ENCODE measurements at places on chromosomes 7 and 10.

DNA sequence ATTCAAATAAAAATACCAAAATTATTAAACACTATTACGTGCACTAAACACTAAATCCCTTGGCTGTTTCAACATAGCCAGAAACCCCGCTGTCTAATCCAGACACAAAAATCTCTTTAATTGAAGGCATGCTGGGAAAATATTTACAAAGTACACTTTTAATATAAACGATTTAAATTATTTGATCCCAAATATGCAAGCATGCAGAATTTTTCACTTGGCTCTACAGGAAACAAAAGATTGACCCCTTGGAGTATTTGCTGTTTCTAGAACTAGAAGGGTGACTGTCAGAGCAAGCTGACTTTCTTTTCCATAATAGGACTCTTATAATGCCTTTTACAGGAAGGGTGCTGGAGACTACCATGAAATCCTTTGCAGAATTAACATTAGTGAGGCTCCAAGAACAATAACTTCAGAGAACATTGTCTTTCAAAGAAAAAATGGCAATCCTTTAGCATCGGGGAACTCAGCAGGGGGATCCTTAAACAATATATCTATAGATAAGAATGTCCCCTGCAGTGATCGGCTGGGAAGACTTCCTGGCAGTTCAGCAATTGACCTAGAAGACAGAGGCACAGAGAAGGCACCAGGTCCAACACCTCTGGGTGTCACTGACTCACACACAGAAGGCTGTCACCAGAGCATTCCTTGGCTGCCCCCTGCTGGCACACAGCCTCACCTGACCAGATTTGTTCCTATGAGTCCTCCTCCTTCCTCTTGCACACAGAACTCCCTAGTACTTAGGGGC, 55.8 kb upstream of the MRLN start:
- peak; percentile 86 for DNase-seq

GRCh38 chr10:17443707-17444387, 10.5 kb downstream of the ST8SIA6 start:
- no peak for DNase-seq

GRCh38 chr7:151825721-151826120, 51.2 kb downstream of the PRKAG2 start:
- peak; percentile 26 for DNase-seq

- no peak for DNase-seq
Measured at GRCh38 chr7:108270385-108271015, 140.3 kb upstream of the LAMB4 start.

DNA sequence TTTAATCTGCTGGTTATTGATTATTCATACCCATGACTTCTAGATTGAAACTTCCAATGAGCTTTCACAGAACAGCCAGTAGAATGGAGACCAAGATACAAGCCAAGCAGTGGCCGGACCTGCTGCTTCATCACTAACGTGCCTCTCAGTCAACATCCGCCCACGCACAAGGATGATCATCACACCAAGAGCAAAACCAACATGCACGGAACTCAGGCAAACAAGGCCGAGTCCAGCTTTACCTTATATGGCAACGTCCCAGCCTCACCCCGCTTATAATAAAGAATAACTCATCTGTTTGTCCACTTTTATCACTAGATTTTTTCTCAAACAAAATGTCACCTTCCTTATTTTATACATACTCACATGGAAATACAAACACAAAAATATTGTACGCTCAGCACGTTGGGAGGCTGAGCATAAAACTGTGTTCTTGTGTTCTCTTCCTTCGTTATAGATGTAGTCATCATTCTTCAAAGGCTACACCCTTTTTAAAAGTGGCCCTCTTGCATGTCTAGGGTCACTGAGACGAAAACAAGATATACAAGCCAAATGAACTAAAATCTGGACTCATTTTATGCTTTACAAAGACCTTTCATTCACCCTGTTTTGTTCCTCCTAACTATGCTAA, 122.7 kb downstream of the SFMBT2 start:
- no peak for DNase-seq

DNA sequence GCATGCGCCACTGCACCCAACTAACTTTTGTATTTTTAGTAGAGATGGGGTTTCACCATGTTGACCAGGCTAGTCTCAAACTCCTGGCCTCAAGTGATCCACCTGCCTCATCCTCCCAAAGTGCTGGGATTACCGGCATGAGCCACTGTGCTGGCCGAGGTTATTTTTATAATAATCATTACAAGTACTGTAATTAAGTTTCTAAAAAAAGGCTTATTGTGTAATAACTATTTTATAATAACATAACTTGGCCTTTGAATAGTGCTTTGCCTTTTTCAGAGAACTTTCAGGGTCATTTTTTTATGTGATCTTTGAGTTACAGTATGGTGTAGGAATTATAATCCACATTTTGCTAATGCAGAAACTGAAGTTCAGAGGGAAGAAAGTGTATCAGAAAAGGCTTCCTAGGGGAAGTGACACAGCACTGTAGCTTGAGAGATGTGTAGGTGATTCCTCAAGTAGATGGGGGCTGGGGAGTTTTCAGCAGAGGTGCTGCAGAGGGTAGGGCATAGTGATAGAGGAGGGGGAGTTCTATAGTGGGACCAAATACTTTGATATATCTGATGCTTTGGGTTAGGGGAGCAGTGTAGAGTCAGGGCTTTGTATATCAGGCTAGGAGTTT, 9.2 kb upstream of the SYPL1 start:
- no peak for DNase-seq

DNA sequence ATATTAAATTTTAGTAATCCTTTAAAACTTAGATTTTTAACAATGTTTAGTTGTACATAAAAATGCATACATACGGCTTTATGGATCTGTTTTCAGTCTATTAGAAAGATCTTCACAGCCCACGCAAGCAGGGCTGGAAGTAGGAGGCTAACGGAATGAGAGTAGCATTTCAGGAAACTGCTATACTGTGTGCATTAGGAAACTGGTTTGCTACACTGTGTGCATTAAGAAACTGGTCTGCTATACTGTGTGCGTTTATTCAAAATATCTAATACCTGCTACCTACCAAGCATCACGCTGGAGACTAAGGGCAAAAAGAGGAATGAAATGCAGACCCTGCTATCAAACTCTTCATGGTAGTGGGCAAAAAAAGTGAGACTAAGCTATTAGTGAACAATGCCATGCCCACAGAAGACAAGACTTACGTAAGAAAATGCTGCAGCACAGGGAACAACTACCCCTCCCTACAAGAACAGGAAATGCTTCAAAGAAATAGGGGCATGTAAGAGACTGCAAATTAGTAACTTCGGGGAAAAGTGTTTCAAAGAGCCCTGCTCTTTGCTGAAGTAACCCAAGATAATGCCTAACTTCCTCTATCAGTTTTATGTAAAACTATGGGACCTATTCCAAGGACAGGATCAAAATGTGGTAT, 11.3 kb downstream of the RAB11FIP2 start:
- peak; percentile 86 for DNase-seq

DNA sequence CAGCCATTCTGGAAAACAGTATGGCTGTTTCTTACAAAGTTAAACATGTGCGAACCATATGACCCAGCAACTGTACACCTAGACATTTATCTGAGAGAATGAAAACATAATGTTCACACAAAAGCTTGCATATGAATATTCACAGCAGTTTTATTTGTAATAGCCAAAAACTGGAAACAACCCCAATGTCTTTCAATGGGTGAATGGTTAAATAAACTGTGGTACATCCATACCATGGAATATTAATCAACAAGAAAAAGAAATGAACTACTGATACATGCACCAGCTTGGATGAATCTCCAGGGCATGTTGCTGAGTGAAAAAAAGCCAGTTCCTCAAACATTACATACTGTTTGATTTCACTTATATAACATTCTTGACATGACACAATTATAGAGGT, 37.3 kb downstream of the LEP start:
- DNase-seq, result no peak

- no peak for DNase-seq
Measured at GRCh38 chr10:127925471-127926207, 18.7 kb downstream of the PTPRE start.

- DNase-seq, result no peak
Measured at GRCh38 chr10:50469288-50469687, 154.5 kb downstream of the SGMS1 start.

DNA sequence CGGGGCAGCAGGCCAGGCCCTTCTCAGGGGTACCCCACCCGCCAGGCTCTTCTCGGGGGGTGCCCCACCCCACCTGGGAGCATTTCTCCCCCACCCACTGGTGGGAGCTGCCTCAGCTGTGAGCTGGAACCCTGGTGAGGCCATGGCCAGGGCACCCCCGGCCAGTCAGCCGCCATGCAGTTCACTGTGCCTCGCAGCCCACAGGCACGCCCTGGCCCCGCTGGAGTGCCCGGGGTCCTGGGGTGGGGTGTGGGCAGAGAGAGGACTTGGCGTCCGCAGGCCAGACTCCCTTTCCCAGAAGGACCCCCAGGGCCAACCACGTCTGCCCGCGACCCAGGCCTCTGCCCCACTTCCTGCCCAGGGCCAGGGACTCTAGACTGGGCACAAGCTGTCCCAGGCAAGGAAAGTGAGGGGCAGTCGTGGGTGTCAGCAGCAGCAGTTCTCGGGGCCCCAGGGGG, 13.1 kb downstream of the DPYSL4 start:
- no peak for DNase-seq

GRCh38 chr7:94971051-94971867, 63.9 kb downstream of the PPP1R9A start:
- no peak for DNase-seq

DNA sequence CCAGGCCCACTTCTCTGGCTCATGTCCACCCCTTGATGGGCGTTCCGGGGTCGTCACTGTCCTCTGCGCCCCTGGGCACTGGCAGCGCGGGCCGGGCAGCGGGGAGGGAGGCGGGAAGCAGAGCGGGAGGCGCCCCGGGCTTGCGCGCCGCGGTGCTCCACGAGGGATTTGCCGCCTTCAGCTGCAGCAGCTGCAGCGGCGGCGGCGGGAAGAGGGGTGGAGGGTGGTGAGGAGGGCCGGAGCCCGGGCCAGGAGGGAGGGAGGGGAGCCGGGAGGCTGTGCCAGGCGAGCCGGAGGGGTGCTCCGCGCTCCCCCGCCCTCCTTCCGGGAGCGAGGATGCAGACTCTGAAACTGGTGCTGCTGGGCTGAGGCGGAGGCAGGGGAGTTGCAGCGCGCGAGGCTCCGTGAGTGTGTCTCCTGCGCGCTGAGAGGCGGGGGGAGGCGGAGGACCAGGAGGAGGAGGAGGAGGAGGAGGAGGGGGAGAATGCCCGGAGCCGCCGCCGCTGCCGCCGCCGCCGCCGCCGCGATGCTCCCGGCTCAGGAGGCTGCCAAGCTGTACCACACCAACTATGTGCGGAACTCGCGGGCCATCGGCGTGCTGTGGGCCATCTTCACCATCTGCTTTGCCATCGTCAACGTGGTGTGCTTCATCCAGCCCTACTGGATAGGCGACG, at the start of gene LHFPL3:
Gene LHFPL3 (plus strand): TSS at position 308 of the 674 bp plus-strand sequence.
- no peak for DNase-seq

DNA sequence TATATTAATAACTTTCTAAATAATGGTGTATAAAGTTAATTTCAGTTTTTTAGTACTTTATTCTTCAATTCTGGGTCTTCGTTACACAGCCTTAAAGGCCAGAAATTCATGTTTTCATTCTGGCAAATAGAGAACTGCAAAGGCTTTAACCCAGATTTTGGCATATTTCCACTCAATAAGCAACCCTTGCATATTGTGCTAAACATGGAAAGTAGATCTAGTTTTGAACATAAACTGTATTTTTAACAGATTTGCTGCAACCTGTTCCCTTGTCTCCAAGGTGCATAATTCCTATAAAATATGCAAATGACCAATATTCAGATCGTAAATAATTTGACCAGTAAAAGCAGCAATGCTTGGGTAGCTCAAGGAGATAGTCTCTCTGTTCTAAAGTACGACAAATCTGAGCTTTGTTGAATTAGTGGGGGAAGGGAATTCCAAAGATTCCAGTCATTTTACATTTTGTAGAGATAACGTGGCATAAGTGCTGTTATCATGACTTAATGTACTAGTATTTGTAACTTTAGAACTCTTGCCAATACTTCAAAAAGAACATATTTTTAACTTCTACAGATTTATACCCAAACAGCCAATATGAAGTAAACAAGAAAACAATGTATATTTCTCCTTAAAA, 46.4 kb upstream of the RSBN1L start:
- DNase-seq, result no peak

DNA sequence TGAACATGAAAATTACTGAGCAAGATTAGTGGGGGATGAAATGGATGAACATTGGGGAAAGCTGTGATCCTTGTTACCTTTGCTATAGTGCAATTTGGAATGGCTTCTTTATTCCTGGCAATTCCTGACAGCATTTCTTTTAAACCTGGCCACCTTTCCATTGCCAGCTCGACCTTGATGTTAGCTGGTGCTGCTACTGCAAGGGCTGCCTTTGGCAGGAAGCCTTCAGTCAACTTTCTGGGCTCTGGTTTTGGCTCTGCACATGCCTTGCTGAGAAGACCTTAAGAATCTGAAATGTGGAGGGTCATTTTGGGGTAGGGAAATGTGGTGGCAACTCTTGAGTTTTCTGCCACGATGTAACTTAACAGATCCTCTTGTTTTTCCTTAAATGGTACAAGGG, 64.7 kb downstream of the KAT6B start:
- no peak for DNase-seq

DNA sequence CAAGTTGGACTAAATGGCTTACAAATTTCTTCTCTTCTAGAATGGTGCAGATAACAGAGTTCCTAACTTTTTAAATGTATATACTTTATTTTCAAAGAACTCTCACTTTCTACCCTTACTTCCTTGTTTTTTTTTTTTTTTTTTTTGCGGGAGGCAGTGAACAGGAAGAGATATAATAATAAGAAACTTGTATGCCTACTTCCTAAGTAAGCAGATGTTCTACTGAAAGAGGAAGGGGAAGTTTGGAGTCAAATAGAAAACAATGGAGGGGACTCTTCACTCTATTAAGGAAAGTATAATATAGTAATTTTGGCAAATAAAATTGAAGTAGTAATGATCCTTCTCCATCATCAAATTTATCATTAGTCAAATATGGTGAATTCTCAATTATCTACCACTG, 754.0 kb downstream of the KCNMA1 start:
- peak; percentile 15 for DNase-seq

DNA sequence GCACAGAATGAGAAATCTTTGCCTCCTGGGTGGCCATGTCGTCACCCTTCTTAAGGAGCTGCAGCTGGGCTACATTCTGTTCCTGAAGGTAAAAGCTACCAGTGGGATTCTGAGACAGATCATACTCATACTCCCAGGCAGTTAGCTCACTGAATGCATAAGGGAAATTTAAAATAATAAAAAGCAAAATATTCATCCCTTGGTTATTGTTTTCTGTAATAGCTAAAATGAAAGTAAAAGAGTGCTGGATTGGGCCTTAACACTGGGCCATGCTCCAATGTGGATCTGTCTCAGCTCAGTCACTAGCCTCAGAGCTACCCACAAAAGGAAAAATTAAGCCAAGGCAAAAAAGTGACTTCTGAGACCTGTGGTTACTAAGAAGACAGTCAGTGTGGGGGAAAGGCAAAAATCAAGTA, 8.9 kb upstream of the DYNC2I1 start:
- DNase-seq, result no peak

DNA sequence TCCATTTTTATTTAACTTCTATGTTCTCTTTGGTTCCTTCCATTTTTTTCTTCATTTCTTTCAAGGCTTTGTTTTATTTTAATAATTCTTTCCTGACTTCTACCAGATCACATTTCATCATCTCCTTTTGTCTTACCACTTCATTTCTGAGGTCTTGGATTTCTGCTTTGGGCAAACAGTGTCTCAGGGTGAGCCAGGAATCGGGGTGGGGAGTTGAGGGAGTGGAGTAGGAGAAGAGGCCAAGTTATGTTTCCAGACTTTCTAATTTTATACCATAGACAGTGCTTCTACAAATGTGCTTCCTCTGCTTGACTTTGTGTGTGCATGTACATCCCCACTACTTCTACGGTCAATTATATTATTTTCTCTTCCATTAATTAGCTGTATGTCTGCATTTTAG, 112.1 kb downstream of the PRKG1 start:
- DNase-seq, result no peak

GRCh38 chr7:98996150-98996552, 117.8 kb downstream of the TRRAP start:
- no peak for DNase-seq
